ENCODE measurements at places on chromosomes 3 and 15. TPM values are rescaled to one million over a fixed set of nuclear protein-coding genes. Genes with fewer than 3 reads are reported as not detected.

Gene TTLL13
- polyA plus RNA-seq: 0.24 TPM

GRCh38 chr3:3504686-3505085 lies 294.5 kb upstream of the LRRN1 start:
- no peak for DNase-seq

GRCh38 chr3:3599016-3599415 lies 200.2 kb upstream of the LRRN1 start:
- DNase-seq: no peak

Gene U2SURP
- 82.7 TPM for polyA plus RNA-seq

GRCh38 chr3:11088831-11089230 lies 65.5 kb upstream of the HRH1 start:
- DNase-seq: no peak

DNA sequence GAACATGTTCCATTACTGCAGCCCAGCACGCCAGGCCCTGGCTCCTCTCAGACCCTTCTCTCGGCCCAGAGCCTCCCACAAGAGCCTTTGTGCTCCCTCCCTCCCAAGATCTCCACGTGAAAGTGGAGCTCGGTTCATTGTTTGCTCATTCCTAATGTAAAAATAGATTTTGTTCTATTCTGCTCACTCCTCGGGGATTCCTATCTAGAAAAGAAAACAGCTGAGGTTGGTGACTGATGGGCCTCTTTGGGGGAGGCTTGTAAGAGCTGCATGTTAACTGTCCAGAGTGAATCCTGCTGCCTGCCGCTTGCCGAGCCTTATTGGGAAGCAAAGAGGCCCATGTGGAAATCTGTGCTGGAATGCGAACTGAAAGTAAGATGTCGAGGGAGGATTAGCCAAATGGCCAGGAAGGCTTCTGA lies 267.1 kb downstream of the LRTM1 start:
- no peak for DNase-seq

Gene ROBO1
- polyA plus RNA-seq: not detected

All from immature natural killer cell (primary cell).